ENCODE measurements at places on chromosomes 16 and 17.

GRCh38 chr17:72219137-72219823, 98.5 kb downstream of the SOX9 start:
- no peak for DNase-seq

GRCh38 chr17:82277851-82278250, 4.4 kb upstream of the CSNK1D start:
- DNase-seq = no peak

DNA sequence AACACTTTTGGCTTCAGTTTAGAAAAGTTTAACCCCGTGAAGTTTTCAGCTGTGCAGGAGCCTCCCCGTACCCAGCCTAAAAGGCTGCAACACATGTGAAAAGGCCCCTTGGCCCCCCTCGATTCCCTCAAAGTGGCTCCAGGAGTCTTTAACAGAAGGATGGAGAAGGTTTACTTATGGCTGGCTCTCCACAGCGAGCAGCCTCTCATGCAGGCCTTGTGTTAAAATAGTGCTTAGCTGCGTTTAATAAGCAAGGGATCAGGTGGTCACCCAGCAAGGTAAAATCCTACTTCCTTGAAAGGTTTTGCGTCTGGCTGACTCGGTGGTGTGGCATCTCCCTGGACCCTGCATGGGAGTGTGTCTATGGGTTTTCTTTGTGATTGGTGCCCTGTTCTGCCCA, 8.4 kb upstream of the CYLD start:
- DNase-seq = no peak

DNA sequence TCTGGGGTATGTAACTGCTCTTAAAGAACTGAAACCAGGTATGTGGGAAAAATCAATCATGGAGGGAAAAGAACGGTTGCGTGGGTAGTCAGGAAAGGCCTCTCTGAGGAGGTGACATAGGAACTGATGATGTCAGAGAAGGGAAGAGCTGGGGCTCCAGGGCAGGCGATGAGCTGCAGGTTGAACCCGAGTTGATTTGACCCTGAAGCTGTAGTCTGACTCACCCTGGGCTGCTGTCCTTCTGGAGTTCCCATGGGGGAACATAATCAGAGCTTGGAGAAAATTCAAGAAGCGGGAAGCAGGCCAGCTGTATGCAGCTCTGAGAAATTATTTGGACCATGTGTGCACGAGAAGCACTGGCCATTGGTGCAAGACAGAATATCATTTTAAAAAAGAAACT, 16.7 kb downstream of the SLC6A2 start:
- DNase-seq = no peak

GRCh38 chr16:28082624-28083023, 19.1 kb upstream of the GSG1L start:
- no peak for DNase-seq

GRCh38 chr16:89446136-89446974, 44.0 kb downstream of the ANKRD11 start:
- DNase-seq = no peak

Data from NCI-H1417 (cell line).